ENCODE measurements at places on chromosomes 5 and 9. TPM values are rescaled to one million over a fixed set of nuclear protein-coding genes. Genes with fewer than 3 reads are reported as not detected.

Gene TMEM215
- total RNA-seq: not detected

Gene DAPK1
- 0.50 TPM for total RNA-seq

GRCh38 chr9:130703501-130703900 is 9.9 kb downstream of the EXOSC2 start:
- DNase-seq: no peak

- DNase-seq: no peak
These were observed 83.2 kb upstream of the MYO10 start for GRCh38 chr5:17019324-17019723.

Gene CCNJL
- total RNA-seq: not detected

GRCh38 chr9:119781886-119782285 is 412.7 kb upstream of the BRINP1 start:
- no peak for DNase-seq

Gene TMEM174
- total RNA-seq: not detected

Gene HSPB3
- not detected for total RNA-seq

Gene ENTPD2
- not detected for total RNA-seq

- no peak for DNase-seq
These were observed 6.4 kb downstream of the TLX3 start for GRCh38 chr5:171315386-171315891.

Gene RMRP
- 7,381 TPM for total RNA-seq

Gene DBH
- total RNA-seq: not detected

Gene FOXD4L5
- total RNA-seq: 0.10 TPM

GRCh38 chr5:149961957-149962409 is 1.4 kb downstream of the SLC26A2 start:
- DNase-seq: peak; percentile 21

DNA sequence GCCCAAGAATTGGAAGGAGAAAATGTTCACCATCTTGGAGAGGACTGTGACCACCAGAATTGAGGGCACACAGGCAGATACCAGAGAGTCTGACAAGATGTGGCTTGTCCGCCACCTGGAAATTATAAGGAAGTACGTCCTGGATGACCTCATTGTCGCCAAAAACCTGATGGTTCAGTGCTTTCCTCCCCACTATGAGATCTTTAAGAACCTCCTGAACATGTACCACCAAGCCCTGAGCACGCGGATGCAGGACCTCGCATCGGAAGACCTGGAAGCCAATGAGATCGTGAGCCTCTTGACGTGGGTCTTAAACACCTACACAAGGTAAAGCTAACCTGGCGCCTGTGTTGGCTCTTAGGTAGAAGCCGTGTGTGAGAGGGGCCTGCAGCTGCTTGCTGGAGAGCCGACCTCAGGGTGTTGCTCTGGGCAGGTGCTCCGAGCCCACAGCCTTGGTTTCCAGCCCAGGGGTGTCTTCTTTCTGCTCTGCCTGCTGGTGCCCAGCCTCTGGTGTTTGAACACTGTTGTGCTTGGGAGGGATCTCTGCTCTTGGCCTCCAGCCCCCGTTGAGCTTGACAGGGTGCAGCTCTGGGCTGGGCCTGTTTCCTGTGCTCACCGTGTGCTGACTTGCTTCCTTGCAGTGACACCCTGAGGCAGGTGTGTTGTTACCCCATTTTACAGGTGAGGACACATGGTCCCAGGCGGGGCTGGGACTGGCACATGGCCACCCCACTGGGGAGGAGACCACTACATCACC is 10.9 kb downstream of the EXOC3 start:
- DNase-seq: no peak
